ENCODE measurements at places on chromosomes 6 and 20.

DNA sequence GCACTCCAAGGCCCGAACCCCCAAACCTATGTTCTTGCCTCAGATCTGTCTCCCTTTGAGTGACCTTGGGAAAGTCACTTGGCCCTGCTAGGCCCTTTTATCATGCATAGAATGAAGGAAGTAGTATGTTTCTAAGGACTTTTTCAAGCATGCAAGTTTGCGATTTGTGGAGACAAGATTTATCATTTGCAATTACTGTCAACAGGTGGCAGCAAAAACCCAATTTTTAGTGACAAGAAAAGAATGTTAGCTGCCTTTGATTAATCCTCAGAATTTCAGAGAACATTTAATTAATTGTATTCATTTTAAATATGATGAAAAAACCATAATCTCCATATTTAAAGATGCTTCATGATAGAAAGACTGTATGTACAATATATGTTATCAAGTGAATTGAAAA lies 28.3 kb upstream of the PREP start:
- no peak for DNase-seq

DNA sequence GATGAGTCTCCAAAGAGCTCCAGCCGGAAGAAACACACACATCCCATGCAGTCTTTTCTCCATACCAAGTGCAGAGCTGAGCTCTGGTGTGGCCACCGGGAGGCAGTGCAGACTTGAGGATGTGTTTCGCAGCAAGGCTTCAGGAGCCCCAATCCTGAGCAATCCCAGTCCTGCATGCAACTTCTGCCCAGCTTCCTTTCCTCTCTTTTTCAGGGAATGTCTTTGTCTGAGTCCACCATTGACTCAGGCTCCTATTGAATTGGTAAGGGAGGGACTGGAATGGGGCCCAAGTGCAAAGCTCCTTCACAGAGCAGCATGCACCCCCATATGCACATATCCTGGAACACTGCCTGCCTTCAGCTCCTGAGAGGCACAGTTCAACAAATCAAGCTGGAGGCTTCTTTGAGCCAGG lies 50.5 kb upstream of the ASIP start:
- DNase-seq, result peak; percentile 64

DNA sequence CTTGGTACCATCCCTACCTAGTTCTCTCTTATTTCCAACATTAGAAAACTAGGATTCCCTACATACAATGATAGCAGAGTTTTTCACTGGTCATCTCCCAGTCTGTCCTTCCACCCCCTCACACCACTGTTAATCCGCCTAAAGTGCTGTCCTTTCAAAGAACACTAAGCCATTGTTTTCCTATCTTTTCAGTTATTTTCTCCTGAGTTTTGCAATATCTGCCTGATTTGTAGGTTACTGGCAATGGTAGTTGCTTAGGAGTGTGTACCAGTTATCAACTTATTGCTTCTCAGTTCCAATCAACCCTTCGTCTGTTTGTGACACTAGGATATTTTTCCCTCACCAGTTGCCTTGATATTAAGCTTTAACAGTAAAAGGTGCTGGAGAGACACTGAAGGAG lies 135.0 kb downstream of the EPM2A start:
- no peak for DNase-seq

GRCh38 chr6:71252410-71252809 lies 36.2 kb upstream of the OGFRL1 start:
- no peak for DNase-seq

DNA sequence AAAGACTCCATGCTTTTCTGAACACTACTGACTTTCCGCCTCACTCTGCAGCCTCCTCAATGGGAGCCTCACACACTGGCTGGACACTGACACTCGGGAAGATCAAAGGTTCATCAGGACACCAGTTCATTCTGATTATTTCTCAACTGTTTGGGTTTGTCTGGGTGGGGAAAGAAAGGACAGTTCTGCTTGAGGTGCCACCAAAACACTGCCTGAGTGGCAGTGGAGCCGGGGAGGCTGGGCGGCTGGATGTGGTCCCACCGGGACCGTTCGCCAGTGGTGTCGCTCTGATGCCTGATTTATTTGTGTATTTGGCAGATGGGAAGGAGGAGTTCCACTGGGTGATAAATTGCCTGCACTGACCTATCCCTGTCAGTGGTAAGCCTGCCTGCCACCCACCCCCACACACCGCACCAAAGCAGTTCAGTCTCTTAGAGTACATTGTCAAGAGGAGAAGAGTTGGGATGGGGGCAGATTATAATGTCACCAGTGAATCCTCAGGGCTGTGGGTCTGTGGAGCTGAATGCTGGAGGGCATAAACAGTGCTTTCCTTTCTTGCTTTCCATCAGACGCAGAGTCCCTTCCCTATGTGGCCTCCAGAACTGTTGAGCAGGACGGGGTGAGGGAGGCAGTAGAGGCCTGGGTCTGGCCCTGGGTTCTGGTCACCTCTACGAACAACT lies 49.8 kb downstream of the EDN1 start:
- no peak for DNase-seq

DNA sequence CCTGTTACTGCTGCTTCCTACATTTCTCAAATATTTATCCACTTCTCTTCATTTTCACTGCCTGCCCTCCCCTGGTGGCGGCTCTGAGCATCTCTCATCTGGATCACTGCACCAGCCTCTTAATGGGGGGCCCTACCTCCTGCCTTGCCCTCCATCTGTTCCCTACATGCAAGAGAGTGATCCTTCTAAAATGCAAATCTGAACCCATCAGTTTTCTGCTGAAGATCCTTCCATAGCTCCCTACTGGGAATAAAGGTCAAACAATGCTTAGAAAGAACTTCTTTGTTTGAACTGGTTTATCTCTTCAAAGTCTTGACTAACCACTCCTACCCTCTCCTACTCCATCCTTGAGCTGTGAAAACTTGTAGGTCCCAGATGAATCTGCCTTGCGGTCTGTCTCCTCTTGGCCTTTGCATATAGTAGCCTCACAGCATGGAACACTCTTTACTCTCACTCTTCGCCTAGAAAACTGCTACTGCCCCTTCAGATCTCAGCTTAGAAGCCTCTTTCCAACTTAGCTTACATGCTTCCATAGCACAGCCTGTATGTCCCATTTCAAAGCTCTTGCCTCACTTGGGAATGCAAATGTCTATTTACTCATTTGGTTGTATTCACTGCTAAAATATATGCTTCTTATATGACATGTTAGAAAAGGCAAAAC lies 119.3 kb downstream of the QRSL1 start:
- DNase-seq, result no peak

DNA sequence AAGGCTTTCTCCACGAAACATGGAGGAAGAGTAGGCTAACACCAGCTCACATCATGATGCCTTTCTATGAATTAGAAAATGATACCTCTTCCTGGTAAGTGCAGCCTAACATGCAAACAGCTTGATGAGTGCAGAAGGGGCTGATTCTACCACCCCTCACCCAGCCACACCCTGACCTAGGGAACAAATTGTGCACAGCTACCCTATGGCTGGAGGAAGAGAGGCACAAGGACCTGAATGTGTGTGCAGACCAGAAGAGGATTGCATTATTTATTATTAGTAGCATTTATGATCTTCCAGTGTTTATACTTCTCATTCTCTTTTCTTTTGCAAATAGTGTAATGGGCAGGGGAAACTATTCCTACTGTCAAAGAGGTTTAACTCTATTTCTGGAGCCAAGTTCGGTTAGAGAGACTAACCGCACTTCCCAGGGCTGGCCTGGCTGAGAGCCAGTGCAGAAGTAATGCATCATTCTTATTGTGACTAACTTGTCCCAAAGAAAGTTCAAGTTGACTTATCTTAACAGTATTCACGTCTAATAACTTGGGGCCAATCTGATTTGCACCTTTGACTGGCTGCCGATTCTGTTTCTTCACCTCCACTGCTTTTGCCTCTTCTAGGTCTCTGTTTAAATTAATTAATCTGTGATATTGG lies 237.5 kb downstream of the CD83 start:
- DNase-seq, result peak; percentile 62

GRCh38 chr6:107636486-107636885 lies 146.6 kb downstream of the SOBP start:
- DNase-seq, result no peak

GRCh38 chr20:41476013-41476441 lies 109.4 kb upstream of the EMILIN3 start:
- DNase-seq, result no peak

DNA sequence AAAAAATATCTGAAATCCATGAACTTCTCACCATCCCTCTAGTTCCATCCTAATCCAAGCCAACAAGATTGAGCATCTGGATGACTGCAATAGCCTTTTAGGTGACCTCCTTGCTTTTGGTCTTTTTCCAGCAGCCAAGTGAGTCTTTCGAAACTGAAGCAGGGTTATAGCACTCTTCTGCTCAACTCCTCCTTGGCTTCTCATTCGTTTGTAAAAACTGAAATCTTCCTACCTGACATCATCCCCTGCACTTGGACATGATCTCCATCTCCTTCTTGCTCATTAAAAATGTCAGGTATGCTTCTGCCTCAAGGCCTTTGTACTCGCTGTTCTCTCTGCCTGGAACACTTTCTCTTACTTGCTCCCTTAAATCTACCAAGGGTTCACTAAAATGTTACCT lies 46.0 kb downstream of the STX7 start:
- no peak for DNase-seq

DNA sequence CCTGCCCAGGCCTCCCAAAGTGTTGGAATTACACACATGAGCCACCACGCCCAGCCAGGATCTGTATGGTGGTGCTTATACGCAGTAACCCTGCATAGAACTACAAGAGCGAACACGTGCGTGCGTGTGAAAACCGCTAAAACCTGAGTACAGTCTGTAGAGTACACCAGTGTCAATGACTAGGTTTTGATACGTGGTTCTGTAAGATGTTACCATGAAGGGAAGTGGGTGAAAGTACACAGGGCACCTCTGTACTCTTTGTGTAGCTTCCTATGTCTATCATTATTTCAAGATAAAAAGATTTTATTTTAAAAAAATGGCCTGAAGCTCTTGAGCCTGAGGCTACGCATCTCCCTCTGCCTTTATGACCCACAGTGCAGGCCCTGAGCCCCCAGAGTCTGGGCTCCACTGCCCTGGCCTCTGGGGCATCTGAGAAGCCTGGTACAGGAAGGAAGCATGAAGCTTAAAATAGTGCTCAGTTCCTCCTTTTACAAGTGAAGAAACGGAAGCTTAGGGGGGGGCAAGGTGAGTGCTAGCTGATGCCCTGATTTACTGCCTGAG lies 21.6 kb downstream of the LY86 start:
- DNase-seq, result peak; percentile 73

DNA sequence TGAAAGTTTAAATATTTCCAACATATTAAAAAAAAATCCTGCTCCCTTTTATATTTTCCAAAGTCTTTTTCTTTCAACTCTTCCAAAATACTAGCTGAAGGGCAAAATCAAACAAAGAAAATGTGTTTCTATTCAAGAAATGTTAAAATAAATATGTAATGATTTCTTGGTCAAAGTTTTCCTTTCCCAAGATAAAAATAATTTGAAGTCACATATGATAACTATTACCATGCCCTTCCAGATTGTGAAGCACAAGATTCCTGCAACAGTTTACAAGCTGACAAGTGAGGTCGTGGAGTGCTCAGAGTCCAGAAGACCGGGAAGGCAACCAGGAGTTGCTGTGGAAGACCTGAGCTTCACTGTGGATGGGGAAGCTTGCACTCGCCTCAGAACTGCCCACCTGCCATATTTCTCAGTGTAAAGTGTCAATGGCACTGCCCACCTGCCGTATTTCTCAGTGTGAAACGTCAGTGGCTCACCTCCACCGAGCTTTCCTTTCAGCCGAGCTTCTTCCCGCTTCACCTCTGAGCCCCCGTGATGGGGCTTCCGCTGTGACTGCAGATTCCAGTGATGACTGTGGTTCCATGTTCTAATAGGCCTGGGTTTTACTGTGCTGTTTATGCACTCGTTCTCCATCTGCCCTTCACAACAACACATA lies 160.5 kb downstream of the THBS2 start:
- no peak for DNase-seq

DNA sequence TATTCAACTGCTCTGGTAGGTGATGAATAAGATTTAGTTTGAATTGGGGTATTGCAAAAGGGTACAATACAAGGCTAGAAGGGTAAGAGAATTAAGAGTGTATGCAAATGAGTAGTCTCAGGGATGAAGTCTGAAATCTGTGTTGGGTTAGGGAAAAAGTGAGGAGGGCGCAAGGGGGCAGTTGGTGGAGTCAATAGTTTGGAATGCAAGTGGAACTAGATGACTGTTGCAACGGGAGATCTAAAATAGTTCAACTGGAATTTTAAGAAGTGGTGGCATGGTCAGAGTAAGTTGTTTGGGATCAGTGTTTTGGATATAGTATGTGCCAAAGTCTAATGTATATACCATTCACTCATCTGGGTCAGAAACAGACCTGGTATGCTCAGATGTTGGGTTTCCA lies 329.6 kb downstream of the GJA1 start:
- no peak for DNase-seq

DNA sequence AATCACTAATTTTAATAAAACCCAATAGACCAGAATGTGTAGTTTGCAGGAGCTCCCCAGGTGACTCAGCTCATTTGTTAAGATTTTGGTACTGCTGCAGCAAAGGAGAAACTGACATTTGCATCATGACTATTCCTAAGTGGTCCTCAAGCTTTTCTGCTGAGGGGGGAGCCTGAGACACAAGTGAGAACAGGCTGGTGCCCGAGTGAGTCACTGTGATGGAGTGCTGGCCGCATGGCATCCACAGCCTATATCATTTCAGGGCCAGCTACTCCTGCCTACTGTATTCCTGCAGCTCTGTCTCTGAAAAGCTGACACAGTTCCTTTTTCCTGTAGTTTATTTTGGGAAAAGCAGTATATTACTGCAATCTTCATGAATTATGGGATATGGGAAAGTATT lies 113.7 kb upstream of the ENPP5 start:
- DNase-seq, result no peak

DNA sequence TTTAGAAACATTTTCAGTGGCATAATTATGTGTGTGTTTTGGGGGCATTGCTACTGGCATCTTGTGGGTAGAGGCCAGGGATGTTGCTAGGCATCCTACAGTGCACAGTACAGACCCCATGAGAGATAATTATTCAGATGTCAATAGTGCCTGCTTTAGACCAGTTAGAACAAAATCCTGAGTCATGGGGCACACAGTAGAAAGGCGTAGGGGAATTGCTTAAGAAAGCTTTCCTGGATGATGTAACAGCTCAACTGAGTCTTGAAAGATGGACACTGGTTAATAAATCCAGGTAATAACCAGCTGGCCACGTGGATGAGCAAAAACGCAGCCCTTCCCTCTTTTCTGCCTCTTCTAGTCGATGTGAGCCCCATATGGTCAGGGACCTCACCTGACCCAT lies 51.1 kb downstream of the KCNB1 start:
- no peak for DNase-seq

DNA sequence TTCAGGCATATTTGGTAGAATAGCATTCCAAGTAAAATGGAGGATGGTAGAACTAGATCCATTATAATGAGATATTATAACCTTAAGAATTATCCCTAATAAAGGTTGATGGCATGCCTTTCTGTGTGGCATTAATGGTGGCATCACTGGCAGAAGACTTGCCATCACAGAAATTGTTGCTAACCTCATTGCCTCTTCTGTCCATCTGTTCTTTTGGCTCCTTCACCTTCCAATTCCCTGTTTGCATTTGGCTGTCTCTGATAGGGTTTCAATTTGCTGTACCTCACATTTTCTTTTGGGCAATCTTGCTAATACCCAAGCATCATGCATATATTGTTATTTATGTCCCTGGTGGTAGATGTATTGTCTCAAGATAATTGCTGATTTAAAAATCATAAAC lies 98.9 kb downstream of the SMPDL3A start:
- no peak for DNase-seq

- DNase-seq, result no peak
These were observed 10.7 kb downstream of the PXMP4 start for GRCh38 chr20:33709398-33709797.

- DNase-seq, result no peak
These were observed 42.3 kb downstream of the SLC22A23 start for GRCh38 chr6:3414327-3415081.

- DNase-seq, result no peak
These were observed 2.9 kb upstream of the PRSS35 start for GRCh38 chr6:83509441-83509840.
